Upper lobe of right lung (tissue), 1 donor: ENCODE measurements at places on chromosomes 3 and 15. TPM values are rescaled to one million over a fixed set of nuclear protein-coding genes. Genes with fewer than 3 reads are reported as not detected.

GRCh38 chr3:125386811-125387210, 11.7 kb upstream of the ZNF148 start:
- no peak overlapping the region for H3K27ac ChIP-seq
- H3K4me1 ChIP-seq = no peaks in the 10 kb centered on the region
- no peak overlapping the region for H3K4me3 ChIP-seq
- no peaks in the 10 kb centered on the region for H3K27me3 ChIP-seq
- DNase-seq = no peak
- no peaks in the 10 kb centered on the region for H3K36me3 ChIP-seq

- H3K27me3 ChIP-seq = no peaks in the 10 kb centered on the region
- DNase-seq = no peak
- H3K4me1 ChIP-seq = no peaks in the 10 kb centered on the region
- no peaks in the 10 kb centered on the region for H3K36me3 ChIP-seq
- no peak overlapping the region for H3K4me3 ChIP-seq
- H3K27ac ChIP-seq = no peak overlapping the region
Observed at GRCh38 chr3:192482809-192483208, 244.5 kb downstream of the FGF12 start.

Gene FSTL1
- 221 TPM for total RNA-seq

Gene APOD
- total RNA-seq = 59.4 TPM
